ENCODE measurements at places on chromosomes 2 and 18.
A peak's percentile ranks its signal among the peaks of the same experiment; 100 is the strongest.

GRCh38 chr2:216761133-216761532 is 65.8 kb upstream of the IGFBP5 start:
- no peak for DNase-seq

DNA sequence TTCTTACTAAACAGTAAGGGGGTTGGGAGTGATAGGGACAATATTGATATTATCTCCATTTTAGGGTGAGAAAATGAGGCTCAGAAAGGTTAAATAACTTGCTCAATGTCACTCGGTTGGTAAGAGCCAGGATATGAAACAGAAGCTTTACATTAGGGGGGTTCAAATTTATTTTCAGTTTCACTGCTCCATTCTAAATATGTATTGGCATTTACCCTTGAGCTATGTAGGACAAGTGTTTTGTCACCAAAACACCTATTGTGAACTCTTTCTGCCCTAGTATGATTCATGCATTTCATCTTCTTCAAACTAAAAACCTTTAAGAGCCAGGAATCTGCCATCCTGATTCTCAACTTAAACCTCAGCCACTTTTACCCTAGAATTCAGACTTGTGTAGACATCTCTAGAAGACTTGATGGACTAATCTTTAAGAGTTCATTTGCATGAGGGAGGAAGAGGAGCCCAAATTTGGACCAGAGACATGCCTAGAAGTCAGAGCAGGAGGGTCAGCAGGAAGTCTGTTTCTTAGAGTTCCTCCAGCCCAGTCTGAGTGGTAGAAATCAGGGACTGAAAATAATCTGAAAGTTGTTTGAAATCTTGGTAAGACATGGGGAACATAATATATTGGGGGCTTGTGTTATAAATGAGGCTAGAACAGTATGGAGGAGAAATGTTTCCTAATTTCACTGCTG is 129.4 kb upstream of the ATP5MC3 start:
- DNase-seq, result no peak

- no peak for DNase-seq
Measured at GRCh38 chr2:71882236-71882946, 265.3 kb downstream of the CYP26B1 start.

DNA sequence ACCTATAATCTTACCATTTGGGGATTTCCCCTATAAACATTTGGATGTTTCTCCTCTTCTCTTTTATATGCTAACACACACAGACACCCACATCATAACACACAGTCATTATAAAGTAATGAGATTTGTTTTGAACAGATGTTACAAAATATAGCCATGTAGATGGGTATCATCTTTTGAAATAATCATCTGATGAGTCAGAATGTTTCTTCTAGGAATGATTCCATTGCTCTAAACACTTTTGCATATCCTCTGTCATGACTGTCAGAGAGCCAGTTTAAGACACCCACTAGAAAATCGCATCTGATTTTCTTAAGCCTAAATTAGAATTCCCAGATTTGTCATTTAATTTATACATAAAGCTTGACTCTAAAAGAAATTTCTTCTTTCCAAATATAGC is 442.6 kb downstream of the CMPK2 start:
- no peak for DNase-seq

DNA sequence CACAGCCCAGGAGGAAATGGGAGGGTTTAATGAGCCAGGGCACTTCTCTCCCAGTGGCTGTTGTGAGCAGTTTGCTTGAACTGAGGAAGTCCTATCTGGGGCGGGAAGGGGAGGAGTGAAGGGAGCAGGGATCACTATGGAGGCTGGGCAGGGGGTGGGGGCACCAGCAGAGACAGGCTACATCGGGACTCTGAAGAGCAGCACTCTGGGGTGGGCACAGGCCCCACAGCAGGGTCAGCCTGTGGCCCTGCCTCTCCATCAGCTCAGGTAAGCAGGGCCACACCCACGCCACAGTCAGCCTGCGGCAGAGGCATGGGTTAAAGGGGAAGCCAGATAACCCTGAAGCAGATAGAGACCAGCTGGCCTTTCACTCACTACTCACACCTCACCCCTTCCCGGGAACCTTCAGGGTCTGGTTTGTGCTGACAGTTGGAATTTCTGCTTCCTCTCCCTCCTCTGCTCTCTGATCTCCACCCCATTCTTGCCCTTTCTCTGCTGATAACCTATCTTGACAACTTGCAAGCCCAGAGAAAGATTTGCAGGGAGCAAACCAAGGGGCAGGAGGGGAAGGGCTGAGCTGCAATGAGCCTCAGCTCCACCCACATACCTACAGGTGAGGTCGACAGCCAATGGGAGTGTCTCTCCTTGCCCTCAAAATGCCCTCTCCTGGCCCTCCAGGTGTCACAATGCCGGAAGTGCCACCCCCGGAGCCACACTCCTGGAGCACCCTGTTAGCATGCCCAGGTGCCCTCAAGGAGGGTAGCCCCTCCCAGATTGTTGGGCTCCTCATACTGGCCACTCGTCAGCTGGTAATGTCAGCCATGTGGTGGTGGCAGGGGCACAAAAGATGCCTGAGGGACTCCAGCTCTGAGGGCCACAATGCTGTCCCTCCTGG is 3.7 kb downstream of the SIGLEC15 start:
- DNase-seq, result peak; percentile 60

DNA sequence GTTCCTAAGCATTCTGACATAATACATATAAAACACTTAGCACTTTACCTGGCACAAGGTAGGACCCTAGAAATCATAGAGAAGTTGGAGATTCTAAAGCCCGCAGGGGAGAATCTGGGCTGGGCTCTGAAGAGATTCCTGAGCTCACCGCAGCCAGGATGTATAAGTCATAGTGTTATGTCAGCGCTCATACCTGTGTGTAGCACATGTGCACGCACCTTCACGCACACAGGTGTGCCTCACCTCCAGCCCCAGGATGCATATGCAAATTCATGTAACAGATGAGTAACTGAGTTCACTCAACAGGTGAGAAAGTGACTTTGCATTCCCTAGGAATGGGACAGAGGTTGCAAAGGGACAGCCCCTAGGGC is 7.9 kb upstream of the SDC1 start:
- DNase-seq, result no peak

- DNase-seq, result no peak
Measured at GRCh38 chr2:202945-203344, 60.9 kb downstream of the SH3YL1 start.

DNA sequence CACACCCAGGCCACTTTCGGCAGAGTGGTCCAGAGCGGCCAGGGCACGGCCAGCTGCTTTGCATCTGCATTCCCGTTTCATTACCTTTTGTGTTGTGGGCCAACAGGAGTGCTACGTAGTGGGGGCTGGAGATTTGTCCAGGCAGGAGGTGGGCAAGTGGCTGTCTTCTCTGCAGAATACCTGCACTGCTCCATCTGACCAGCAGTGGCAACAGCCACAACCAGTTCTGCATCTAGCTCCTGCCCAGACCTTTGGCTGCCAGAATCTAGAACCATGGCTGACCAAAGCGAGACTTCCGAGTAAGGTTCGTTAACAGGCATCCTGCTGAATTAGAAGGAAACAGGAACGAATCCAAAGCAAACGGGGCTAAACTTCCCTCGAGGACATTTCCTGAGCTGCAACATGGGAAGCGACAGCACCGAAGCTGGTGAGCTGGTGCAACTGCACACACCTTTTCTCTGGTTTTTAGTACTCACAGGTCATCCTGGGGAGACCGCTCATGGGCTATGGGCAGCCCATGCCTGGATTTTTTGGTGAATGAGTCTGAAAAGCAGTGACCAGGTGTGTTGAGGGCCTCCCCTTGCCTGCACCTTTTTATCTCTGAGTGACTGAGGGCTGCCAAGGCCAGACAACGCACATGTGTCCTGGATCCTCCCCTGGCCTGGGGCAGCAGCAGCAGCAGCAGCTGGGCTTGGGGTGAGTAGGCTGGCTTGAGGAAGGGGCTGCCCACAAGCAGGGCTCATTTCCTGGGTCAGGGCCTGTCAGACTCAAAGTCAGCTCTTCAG is 10.5 kb downstream of the GDF7 start:
- no peak for DNase-seq

- peak; percentile 90 for DNase-seq
Measured at GRCh38 chr18:49561289-49562193, at the start of gene LIPG. TSS of gene LIPG (plus strand) at chr18:49562057. CDS start at chr18:49562309, 252 bp downstream.

- no peak for DNase-seq
Measured at GRCh38 chr18:45417392-45417791, 197.9 kb upstream of the SLC14A2 start.

DNA sequence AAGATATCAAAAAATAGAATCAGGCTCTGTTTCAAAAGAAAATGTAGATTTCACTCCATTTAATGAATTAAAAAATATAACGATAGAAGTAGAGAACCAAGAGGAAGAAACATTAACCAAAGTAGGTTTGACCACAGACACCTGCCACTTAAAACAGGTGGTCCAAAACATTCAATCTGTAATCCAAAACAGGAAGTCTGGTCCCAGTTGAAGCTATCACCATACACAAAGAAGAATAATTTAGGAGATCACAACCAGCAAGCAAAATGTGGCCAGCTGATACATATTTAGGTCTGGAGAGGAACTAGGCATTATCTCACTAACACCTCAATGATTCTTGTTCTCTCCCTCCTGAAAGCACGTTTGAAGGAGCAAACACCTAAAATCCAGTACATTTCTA is 73.1 kb downstream of the FTCDNL1 start:
- no peak for DNase-seq

DNA sequence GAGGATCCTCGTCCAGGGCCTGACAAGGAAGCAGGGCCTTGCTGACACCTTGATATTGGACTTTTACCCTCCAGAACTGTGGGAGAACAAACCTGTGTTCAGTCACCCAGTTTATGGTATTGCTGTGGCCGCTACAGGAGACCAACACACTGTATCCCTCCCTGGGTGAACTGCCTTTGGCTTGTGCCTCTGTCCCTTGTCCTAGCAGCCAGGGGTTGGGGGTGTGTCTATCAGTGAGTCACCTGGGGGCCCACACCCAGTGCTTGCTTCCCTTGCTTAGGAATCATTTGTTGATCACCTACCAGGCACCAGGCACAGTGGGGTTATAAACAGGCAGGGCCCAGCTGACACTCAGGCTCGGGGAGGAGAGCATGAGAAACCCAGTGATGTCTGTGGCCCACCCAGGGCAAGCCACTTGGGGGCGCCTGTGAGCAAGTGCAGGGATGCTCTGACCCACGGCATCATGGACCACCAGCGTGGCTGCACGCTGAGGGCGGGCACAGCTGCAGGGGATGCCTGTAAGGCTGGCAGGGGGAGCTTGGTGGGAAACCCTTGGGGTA is 17.1 kb downstream of the TMEM185B start:
- no peak for DNase-seq

- DNase-seq, result no peak
Measured at GRCh38 chr2:120631724-120632123, 103.9 kb upstream of the GLI2 start.

GRCh38 chr2:168030862-168031624 is 216.4 kb downstream of the STK39 start:
- no peak for DNase-seq

DNA sequence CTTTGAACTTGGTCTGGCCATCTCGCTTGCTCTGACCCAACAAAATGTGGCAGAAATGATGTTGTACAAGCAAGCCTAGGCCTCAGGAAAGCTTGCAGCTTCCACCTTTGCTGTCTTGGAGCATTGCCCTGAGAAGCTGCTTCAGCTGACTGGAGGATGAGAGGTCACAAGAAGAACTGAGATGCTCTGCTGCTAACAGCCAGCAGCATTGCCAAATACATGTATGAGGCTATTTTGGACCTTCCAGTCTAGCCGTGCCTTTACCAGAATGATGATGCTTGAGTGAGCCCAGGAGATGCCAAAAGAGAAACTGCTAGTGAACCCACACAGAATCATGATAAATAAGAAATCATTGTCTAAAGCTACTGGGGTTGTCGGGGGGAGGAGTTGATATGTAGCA is 13.2 kb upstream of the ITGAV start:
- DNase-seq, result no peak

GRCh38 chr18:35050705-35051195 is 9.5 kb downstream of the MAPRE2 start:
- DNase-seq, result no peak

DNA sequence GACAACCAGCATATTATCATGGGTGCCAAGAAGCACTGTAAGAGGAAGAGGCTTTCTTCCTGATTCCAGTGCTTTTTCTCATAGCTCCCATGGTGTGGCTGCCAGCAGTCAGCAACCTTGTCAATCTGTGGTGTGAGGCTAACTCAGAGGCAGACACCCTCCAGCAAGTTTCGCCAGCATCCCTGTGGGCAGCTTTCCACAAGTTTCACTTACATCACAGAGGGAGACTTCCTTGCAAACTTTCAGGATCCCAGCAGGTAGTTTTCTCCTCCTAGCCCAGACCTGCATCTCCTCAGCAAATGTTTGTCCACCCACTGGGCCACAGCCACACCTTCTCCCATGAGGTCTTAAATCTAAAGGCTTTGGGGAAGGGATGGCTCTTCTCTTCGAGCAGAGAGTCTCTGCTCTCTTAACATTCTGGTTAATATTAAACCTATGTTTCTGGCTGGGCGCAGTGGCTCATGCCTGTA is 9.1 kb downstream of the DNAH7 start:
- DNase-seq, result peak; percentile 12

DNA sequence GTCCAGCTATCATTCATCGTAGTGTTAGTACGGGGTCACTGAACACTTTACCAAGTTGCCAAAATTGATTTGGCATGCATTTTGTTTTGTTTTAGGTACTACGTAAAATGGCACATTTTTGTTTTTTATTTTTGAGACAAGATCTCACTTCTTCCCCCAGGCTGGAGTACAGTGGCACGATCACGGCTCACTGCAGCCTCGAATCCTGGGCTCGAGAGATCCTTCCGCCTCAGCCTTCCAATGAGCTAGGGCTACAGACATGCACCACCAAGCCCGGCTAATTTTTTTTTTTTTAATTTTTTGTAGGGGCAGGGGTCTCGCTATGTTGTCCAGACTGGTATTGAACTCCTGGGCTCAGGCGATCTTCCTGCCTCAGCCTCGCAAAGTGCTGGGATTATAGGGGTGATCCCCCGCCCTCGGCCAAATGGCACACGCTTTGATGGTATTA is 786 bp downstream of the TAF1B start:
- no peak for DNase-seq

DNA sequence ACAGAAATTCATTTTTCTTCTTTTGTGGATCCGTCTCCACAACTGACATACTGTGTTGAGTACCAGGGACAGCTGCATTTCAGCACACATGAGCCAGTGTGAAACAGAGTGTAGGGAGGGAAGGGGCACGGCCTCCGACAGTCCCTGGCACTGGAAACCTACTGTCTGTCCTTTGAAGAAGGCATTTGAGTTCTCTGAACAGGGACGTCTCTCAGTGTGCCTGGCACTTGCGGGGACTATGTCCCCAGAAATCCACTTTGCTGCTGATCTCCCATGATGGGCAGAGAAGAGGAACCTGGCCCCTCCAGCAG is 48.1 kb downstream of the PLB1 start:
- no peak for DNase-seq

GRCh38 chr2:152189622-152190495 is 14.3 kb upstream of the STAM2 start:
- DNase-seq, result peak; percentile 49

DNA sequence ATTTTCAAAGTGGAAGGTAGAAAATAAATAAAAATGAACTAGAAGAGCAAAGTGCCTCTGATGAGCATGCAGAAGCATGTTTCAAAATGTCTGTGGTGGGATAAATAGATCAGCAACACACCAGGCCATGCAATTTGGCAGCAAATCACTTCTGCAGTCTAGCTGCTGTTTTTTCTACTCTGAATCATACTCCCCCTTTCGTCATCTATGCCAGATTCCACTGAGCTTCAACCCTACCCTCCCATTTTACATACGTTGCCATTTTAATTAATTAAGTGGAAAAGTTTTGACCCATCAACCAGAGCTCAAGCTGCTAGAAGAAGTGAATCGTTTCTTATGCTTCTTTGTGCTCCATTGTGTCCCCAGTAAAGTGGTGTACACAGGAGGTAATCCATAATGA is 79.3 kb downstream of the NRXN1 start:
- DNase-seq, result no peak
